SK-MEL-5 (cell line): ENCODE measurements at places on chromosomes 2 and 18. TPM values are rescaled to one million over a fixed set of nuclear protein-coding genes. Genes with fewer than 3 reads are reported as not detected.

LCT gene
- not detected in 2 replicates for total RNA-seq

ST3GAL5 gene
- 70.8 and 71.0 TPM in 2 replicates for total RNA-seq

MYOM1 gene
- total RNA-seq: 0.26 and 0.72 TPM in 2 replicates

DNA sequence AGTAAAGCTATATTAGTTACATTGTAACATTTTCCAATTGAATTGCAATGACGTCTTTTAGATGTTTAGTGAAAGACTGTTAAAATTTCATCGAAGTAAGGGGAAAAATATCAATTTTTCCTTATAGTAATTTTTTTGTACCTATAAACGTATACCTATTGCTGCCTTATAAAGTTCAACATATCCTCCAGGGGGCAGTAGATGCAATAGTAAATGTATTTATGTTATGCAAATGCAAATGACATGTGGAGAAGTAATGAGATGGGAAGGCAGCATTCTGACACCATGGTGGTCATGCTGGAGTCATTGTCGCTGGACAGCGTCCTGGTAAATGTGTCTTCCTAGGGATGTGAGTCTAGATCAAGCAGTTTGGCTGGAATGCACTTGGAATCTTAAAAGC lies 38.7 kb downstream of the MSTN start:
- peak; percentile 75 for DNase-seq

- no peak for DNase-seq
Observed at GRCh38 chr2:72886505-72887031, 640 bp upstream of the SPR start.

DNA sequence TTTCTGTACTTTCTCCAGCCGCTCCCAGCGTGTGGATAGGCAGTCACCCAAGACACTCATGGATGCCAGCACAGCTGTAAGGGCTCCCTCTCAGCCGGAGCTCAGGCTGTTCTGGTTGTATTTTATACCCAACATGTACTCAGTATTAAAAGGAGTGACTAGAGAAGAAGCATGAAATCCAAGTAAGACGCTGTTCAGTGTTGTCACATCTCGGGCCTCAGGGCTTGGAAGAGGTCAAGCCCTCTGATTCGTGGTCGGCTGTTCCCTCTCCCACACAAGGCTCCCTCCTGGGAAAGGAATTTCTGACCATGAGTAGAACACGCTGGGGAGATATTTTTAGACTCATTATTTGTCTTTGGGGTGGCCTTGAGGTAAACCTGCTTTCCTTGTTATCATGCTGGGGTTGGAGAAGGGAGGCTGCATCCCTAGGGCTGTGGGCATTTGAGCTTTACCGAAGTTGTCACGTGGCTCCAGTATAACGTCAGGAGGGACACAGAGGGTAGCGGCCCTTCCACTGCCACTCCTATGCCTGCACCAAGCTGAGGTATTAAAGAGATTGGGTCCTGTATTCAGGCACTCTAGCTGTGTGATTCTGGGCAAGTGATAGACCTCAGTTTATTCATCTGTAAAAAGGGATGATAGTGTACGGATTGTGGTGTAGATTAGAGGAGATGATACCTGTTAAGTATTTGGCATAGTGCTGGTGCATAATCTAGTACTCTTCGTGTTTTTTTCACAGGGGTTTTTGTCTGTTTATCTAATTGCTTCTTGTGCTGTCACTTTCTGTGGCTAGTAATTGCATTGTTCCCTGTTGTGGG lies 34.1 kb downstream of the HK2 start:
- DNase-seq: peak; percentile 24

DNA sequence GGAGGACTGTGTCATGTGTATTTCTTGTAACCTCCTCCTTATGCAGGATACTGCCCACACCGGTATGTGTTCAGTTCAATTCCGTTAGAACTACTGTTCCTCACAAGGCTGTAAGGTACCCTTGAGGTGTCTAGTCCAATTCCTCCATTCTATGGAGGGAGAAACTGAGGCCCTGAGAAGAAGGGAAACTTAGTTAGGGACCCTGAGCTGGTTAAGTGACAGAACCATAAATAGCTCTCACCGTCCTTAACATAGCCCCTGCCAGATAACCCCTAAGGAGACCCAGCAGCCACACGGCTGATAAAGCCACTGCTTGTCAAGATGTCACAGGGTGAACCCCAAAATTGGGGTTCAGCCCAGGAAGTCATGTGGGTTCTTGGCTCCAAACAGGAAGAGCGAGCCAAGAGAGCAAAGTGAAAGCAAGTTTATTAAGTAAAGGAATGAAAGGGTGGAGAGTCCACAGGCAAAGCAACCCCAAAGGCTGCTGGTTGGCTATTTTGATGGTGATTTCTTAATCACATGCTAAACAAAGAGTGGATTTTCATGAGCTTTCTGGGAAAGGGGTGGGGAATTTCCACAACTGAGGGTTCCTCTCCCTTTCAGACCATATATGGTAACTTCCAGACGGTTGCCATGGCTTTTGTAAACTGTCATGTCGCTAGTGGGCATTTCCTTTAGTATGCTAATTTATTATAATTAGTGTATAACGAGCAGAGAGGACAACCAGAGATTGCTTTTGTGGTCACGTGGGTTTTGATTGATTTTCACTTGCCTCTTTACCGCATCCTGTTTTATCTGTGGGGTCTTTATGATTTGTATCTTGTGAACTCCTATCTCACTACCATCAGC lies 83.4 kb upstream of the RTN4 start:
- DNase-seq: peak; percentile 64

GRCh38 chr2:237995036-237995435 lies 28.2 kb downstream of the UBE2F start:
- DNase-seq: no peak

- DNase-seq: no peak
Observed at GRCh38 chr2:204353823-204354222, 191.5 kb upstream of the PARD3B start.

- DNase-seq: no peak
Observed at GRCh38 chr18:57337890-57338289, 14.5 kb upstream of the ST8SIA3 start.

GRCh38 chr2:230925879-230926765 lies 1.1 kb upstream of the GPR55 start:
- peak; percentile 61 for DNase-seq

GRCh38 chr2:48450936-48451602 lies 78.9 kb upstream of the STON1 start:
- DNase-seq: no peak
